NCI-H2171 treated with DMSO at 0.1 percent for 48 hours (cell line): ENCODE measurements at places on chromosomes 2 and 18.
A peak's percentile ranks its signal among the peaks of the same experiment; 100 is the strongest.

- no peak for DNase-seq
Observed at GRCh38 chr2:216118474-216118873, 9.3 kb downstream of the XRCC5 start.

DNA sequence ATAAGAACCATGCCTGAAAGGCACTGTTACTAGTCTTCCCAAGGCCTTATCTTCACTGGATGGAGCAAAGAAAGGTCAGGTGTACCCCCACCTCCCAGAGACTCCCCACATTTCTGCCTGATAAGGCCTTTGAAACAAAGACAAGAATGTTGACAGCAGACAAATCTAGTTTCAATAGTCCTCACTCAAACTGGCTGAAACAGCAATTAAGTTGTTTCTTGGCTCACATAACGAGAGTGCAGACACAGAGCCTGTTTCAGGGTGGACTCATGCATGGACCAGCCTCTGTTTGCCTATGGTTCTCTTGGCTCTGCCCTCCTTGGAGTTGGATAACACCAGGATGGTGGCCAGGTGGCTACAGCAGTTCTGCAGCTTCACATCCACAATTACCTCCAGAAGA lies 7.5 kb upstream of the CFAP221 start:
- no peak for DNase-seq

DNA sequence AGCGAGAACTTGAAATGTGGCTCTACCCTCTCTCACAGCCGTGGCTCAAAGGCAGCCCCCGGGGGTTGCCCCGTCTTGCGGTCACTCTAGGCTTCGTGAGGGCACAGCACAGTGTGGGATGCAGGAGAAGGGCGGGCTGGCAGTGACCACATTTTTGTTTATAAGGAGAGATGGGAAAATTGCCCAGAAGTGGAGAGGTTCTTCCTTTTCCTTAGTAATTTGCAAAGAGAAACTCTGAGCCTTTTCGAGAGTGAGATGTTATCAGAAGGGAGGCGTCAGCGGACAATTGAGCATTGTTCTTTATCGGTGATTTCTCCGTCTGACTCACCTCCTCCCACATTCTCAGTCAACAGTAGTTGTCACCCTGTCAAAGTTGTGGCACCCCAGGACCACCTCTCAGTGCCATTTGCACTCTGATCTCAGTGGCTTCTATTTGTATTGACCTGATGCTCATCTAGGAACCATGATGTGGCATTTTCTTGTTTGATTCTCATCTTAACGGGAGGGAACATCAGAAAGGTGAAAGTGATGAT lies 89.6 kb downstream of the ACAA2 start:
- no peak for DNase-seq

DNA sequence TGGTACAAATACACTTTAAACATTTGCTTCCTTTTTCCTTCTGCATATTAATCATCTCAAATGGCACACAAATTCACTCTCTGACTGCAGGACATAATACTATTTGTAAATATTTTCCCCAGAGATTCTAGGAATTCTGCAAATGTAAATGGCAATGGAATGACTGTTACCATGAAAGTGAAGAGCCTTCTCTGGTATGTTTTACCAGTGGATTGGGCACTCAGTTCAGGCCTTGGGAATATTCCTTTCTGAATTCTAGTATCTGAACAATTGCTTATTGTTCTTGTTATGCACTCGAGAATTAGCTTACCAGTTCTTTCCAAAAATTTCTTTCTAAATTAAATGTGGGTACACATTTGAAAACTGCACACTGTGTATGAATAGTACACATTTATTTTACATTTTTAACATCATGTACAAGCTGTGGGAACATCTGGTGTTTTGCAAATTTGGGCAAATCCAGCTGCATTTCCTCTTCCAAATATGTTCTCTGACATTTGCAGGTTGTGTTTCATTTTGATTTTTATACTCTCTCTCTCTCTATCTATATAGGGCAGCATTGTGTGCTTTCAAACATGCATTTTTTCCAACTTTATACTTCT lies 289.1 kb downstream of the NBAS start:
- no peak for DNase-seq

- no peak for DNase-seq
Observed at GRCh38 chr2:172248381-172248780, 145.7 kb upstream of the DLX2 start.

- DNase-seq = no peak
Observed at GRCh38 chr2:222916229-222917197, 55.7 kb downstream of the ACSL3 start.

GRCh38 chr2:64624108-64624610 lies 29.6 kb downstream of the SERTAD2 start:
- DNase-seq = no peak

DNA sequence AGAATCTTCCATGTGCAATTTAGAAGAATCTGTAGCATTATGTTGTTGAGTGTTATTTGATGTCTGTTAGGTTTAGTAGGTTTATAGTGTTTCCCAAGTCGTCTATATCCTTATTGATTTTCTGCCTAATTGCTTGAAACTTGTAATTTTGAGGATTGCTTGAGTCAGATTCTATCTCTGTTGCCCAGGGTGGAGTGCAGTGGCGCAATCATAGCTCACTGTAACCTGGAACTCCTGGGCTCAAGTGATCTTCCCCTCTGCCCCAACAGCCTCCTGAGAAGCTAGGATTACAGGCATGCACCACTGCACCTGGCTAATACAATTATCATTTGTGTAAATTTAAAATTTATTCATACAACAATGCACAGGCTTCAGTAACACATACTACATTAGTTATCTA lies 3.1 kb upstream of the TCF23 start:
- DNase-seq = peak; percentile 51

DNA sequence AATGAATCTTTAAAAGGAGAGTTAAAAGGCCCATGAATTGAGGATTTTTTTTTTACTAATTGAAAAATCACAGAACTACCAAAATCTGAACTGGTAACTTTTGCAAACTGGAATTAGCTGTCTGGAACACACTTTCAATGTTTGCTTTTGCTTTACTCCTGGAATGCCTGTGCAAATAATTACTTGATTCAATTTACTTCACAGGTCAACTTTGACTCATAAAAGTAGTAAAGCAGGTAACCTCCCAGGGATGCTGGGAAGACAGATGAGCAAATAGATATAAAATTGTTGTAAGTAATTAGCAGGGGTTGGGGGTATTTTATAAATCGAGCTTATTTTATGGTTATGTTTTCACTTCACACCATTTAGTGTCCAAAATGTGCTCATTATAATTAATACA lies 398.3 kb upstream of the HNRNPA3 start:
- DNase-seq = no peak

- DNase-seq = no peak
Observed at GRCh38 chr2:64700133-64700809, 46.6 kb upstream of the SERTAD2 start.

GRCh38 chr18:51039138-51040112 lies 9.4 kb downstream of the SMAD4 start:
- no peak for DNase-seq

GRCh38 chr2:10750610-10751009 lies 29.2 kb downstream of the ATP6V1C2 start:
- no peak for DNase-seq

DNA sequence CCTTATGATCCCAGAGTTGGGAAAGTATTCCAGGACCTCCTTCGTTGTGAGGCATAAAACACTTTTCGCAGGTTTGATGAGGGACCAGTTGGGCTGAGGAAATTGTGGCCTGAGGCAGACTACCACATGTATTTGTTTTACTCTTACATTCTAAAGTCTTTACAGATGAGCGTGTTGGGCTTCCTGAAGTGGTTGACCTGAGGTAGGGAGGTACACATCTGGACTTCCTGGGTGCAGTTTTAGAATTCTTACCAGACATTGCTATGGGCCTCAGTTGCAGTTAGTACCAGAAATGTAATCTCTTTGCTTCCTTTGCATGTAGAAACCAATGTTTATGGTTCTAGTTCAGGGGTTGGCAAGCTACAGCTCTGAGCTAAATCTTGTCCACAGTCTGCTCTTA lies 48.7 kb downstream of the COA5 start:
- DNase-seq = no peak

DNA sequence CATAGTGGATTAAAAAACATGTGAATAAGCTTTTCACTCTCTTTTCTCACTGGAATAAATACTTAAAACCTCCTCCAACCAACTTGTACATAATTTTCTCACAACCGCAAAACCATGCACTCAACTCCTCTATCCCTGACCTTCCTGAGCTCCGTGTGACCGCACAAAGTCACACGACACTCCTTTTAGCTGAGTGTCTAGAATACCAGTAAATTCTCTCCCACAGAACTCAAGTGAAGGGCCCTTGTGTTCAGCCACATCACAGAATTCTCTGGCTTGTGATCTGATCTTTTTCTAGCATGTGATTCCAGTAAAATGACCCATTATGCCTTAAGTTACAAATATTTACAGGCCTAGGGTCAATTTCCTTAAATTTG lies 91.2 kb upstream of the ARL4C start:
- no peak for DNase-seq

- peak; percentile 31 for DNase-seq
Observed at GRCh38 chr2:56130463-56131070, 53.2 kb upstream of the CCDC85A start.

DNA sequence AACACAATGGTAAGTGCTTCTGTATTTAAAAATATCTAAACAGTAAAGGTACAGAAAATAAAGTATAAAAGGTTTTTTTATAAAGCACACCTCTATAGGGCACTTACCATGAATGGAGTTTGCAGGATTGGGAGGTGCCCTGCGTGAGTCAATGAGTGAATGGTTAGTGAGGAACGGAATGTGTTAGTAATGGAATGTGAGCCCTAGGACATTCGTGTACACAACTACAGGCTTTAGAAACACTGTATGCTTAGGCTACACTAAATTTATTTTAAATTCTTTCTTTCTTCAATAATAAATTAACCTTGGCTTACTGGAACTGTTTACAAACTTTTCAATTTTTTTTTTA lies 337.9 kb upstream of the SLC39A10 start:
- DNase-seq = no peak

DNA sequence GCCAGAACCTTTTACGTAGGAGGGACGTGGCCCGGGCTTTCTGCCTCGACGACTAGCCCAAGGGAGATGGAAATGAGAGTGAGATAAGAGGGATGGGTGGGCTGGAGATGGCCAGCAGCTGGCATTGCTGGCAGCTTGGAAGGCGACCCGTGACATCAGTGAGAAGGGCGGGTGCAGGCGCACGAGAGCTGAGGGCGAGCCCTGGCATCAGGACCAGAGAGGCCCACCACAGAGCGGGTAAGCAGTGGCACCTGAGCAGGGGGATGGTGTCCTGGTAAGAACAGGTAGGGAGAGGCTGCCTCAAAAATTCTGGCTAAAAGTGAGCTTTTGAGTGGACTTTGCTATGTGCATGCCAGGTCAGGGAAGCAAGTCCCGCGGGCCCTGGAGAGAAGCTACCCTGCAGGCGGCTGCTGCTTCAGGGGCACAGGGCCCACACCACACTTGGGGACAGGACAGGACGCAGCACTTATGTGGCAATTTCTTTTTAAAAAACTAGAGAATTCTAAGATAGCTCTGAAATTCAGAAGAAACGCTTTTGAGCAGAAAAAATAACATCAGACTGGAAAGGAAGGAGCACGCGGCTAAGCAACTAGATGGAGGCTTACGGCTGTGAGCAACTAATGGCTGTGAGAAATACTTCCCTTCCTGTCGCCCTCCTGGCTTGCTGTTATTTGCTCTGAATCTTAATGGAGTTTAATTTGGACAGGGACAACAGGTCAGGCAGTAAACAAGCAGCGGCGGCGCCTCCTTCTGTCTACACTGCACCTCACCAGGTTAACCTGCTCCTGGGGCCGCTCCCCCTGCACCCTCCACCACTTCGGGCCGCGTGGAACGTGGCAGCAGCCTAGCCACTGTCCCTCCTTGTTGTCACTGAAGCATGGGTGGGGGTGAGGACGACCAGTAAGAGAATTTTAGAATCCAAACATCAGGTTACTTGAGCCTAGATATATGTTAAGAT lies 20.5 kb downstream of the THAP4 start:
- DNase-seq = no peak

DNA sequence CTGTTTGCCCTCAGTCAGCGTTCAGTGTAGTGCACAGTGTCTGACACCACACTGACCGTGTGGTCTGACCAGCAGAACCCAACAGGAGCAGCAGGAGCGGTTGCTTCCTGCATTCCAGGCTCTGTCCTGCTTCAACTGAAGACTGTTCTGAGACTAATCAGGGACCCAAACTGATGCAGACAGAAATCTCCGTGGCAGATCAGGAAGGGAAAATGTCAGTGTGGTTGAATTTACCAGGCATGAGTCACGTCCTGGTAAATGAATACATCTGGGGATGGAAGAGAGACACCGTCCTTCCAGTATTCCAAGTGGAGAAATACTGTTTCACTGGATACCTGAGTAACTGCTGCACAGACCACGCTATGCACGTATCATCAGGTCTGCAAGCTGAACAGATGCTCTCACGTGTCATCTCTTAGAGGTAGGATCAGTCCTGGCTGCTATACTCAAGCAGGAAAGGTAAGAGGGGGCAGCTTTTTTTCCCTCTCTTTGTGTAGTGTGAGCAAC lies 223.6 kb upstream of the EPAS1 start:
- peak; percentile 43 for DNase-seq

- DNase-seq = peak; percentile 49
Observed at GRCh38 chr18:9434122-9434701, 41.1 kb upstream of the RALBP1 start.

GRCh38 chr2:165305391-165306096 lies 66.3 kb downstream of the SCN2A start:
- DNase-seq = no peak

GRCh38 chr2:47344890-47345589 lies 57.9 kb upstream of the MSH2 start:
- peak; percentile 99 for DNase-seq

DNA sequence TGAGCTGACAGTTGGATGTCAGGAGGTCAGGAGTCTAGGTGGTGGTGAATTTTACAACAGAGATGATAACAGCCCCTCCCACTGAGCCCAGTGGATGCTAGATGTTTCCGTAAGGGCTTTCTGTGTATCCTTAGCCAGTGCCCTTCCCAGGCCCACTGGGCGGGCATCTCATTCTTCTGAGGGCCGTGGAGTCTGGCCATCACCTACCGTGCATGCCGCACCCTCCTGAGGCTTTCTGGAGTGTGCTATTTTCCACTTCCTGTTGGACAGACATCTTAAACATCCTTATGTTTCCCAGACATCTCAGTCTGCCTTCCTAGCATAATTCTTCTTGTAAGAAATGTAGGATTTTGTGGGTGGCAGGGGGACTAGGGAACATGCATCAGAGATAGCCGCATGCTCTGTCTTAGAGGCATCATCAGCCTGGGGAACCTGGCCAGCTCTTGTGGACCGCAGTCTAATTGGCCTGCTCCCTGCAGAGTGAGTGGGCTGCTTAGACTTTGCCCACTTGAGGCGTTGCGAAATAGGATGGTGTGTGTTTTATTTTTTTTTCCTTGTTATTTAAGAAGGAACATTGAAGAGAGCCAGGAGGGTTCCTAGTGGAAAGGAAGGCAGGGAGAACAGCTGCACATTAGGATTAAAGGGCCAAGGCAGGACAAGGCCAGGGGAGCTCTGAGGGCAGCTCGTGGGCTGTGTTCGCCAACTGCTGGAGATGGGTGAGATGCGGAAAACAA lies 135.8 kb downstream of the SH3RF3 start:
- DNase-seq = no peak

GRCh38 chr2:179664972-179665812 lies 196.2 kb downstream of the ZNF385B start:
- no peak for DNase-seq
